ENCODE measurements at places on chromosomes 1 and 21.

- DNase-seq, result no peak
Observed at GRCh38 chr21:26448751-26449150, 124.3 kb downstream of the CYYR1 start.

DNA sequence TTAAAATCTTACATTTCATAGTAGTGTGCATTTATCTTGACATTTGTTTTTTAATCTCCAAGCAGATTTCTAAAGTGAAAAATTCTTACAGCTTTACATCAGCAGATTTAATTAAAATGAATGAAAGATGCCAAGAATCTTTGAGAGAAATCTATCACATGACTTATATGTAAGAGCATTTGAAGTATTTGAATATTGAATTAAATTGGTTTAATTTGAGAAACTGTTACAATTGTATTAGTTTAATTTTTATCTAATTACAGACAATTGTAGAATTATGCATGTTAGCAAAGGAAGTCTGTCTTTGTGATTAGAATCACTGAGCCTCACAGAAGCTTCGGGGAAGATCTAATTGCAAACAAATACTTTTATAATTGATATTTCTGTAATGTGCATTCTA, 52.2 kb downstream of the ASB17 start:
- no peak for DNase-seq

DNA sequence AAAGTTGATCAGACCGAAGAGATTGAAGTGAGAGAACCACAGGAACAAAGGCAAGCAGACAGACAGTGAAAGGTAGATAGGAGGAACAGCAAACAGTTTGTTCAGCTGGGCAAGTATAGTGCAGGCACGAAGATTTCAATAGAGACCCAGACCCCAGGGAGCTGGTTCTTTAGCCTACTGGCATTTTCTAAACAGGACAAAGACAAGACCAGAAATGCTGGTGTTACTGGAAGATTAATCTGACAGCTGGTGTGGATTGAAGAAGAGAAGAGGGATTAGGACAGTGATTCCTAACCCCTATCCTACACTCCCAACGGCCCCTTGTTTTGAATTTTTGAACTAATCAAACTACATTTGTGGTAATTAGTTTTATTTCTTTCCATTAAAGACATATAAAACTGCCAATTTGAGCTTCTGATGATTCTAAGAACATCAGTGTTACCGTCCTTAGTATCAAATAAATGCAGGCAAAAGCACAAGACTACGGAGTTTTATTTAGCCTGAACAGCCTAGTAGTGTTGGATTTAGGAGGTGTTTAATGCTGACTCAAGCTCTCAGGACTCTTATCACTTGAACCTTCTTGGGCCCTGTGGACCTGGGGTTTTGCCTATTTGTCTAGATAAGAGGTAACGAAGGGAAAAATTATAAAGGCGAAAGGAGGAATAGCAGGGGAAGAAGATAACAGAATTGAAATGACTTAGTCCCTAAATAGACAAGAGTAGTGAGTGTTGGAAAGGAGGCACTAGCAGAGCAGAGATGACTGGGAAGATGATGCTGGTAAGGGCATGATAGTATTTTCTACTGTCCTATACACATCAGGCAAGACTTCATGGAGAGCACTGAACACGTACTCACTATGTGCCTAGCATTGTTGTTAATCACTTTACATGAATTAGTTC, 2.0 kb downstream of the NPL start:
- DNase-seq, result no peak

GRCh38 chr1:245084551-245084950, 70.2 kb upstream of the KIF26B start:
- DNase-seq, result no peak

GRCh38 chr1:236103059-236103458, 38.2 kb upstream of the NID1 start:
- no peak for DNase-seq

GRCh38 chr1:229848752-229849677, 218.0 kb upstream of the GALNT2 start:
- no peak for DNase-seq

DNA sequence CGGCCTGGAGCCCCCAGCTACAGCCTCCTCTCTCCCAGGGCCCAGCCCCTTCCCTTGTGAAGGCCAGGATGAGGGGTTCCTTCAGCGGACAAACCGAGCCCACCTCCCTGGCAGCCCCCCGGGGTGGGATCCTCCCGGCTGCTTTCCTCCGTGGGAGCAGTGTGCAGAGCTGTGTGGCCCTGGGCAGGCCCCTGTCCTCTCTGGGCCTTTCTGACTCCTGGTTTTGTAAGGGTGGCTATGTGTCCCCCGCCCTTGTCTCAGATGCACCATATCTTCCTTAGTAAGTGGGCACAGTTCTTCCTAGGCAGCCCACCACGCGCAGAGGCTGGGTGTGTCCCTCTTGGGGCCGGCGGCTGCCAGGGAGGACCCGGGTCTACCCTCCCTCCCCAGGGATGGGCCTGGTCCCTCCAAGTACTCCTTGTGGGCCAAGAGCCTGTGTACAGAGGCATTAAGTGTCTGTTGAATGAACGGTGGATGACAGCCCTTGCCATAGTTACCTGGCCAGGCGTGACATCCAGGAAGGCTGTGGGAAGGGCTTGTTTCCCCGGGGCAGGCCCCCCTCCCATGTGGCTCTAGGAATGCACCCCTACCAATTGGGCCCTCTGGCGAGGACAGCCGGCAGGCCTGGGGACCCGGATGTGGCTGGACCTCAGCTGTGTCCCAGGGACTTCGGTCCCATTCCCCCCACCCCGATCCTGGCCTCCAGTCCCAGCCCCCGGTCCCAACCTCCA, 3.8 kb downstream of the SMIM1 start:
- DNase-seq, result no peak

DNA sequence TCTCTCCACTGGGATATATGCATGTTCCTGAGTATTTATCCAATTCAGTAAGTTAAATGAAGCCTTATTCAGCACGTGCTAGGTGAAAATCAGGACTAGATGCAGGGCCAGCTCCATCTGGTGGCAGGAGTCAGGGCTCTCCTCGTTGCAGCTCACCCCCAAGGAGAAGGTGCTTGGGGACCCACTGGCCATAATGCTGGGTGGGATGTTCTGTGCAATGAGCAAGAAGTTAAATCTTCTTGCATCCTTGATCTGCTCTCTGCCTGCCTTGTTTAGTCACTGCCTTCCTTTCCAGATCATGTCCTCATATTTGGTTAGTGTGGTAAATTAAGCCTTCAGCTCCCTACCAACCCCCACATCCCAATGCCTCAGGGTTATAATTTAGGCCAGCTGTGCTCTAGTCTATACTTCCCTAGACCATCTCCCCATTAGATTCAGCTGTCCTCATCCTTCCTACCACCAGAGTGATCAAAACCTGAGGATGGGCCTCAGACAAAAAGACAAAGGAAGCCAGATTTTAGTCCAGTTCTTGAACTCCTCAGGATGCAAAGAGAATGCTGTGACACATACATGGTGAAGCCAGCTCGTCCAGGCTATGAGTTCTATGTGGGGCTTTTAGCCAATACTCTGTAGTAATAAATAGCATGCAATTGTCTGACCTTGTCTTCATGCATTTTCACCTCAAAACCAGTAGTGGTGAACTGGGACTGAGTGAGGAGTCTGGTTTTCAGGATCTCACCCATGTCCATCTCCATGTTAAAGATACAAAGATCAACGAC, 55.9 kb downstream of the SEC16B start:
- DNase-seq, result no peak

- no peak for DNase-seq
Observed at GRCh38 chr1:119829625-119830024, 18.4 kb upstream of the REG4 start.

GRCh38 chr1:246815693-246816270, 91.6 kb downstream of the SCCPDH start:
- no peak for DNase-seq

DNA sequence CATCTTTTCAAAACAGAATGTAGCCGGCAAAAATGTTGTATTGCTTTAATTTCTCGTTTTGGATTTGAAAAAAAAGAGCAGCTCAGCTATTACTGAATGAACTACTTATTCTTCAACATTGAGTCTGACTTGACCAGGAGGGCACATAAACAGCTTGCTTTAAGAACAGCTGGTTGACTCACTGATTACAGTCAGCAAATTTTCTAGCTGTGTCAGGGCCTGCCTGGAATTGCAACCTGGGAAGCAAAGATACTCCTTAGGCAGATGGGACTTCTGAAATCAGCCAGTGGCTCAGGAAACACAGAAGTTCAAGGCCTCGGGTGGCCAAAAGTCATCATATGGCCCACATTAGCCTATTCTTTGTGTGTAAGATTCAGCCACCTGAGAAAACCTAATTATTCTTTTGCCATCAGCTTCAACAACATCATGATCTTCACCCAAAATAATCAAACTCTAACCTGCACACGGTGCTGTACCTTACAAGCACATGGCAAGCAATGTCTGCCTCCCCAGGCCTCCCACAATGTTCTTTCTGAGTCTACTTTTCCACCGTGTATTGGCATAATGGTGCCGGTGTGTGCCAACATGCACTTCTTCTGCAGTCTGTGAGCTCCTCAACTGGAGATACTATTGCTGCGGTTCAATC, 307.2 kb downstream of the HHIPL2 start:
- no peak for DNase-seq

DNA sequence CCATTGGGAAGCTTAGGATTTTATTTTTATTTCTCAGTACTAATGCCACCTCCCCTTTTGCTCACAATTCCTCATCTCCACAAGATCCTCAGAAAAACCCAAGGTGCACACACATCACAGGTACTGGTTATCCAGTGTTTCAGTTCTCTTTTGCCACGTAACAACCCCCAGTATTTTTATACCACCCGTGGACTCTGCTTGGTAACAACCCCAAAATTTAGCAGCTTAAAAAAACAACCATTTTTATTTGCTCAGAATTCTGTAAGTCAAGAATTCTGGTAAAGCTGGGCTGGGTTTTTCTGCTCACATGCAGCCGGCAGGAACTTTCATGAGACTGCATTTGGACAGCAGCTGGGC, 180.0 kb downstream of the KAZN start:
- no peak for DNase-seq

DNA sequence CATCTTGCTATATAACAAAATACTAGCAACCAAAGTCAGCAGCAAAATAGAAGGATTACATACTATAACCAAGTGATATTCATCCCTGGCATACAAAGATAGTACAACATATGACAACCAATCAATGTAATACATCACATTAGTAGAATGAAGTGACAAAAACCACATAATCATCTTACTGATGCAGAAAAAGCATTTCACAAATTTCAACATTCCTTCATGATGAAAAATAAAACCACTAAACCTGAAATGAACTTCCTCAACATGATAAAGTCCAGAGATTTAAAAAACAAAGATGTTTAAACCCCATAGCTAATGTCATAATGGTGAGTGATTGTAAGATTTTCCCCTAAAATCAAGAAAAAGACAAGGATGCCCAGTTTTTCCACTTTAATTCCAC, 18.6 kb downstream of the RO60 start:
- no peak for DNase-seq

GRCh38 chr1:951364-951763, 7.7 kb downstream of the NOC2L start:
- no peak for DNase-seq

DNA sequence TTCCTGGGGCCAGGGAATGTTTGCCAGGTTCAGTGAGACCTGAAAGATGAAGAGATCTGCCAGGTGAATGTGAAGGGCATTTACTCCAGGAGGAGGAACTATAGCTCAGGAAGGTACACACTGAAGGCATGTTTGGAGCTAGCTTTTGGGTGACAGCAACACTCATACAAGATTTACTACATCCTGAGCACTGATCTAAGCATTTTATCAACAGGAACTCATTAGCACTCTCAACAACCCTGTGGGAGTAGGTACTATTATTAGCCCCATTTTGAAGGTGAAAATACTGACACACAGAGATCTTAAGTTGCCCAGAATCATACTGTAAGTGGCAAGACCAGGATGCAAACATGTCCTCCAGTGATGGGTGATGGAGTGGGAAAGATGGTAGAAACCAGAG, 6.7 kb downstream of the GADD45A start:
- DNase-seq, result no peak

- no peak for DNase-seq
Observed at GRCh38 chr1:117574161-117574835, 31.6 kb upstream of the TENT5C start.

- no peak for DNase-seq
Observed at GRCh38 chr21:25501462-25501861, 105.8 kb downstream of the MRPL39 start.

DNA sequence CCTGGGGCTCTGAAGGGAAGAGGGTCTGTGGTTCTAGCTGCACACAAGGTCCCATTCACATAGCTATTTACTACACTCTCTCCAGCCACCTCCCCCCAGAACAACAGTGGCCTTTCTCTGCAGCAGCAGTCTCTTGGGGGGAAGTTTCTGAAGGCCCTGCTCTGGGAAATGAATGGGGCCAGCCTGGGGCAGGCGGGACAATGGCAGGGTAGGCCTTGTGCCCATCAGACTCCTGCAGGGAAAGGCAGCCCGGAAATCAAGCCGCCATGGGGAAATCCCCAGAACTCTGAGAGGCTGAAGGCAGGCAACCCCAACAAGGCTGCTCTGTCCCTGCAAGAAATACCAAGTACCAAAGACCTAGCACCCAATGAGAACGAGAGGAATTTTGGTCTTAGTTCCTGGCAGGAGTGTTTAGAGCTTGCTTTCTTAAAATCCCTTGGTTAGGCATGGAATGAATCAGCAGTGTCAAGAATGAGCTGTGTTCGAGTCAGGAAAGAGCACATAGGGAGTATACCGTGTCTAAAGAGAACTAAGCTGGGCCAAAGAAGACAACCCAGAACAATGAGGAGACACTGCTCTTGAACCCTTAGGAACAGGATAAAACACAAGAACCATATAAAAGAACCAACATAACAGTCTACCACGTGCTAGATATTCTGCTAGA, 11.3 kb downstream of the ARHGEF11 start:
- no peak for DNase-seq

DNA sequence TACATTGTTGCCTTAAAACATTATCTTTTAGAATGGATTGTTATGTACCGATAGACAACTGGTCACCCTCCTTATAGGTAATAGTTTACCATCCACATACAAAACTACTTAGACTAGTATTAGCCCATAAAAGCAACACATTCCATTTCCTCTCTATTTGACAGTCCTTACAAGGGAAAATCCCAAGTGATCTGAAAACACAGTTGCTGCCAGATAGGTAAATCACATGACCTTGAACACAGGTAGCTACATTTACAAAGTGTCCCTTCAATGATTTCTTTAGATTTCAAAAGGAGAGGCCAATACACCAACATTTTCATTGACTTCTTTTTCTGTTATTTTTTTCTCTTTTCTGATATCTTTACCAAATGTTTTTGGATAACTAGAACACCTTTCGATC, 102.9 kb upstream of the SMYD2 start:
- no peak for DNase-seq

GRCh38 chr1:39960431-39960958, 5.5 kb downstream of the MFSD2A start:
- DNase-seq, result no peak

- DNase-seq, result no peak
Observed at GRCh38 chr1:18396247-18396980, 84.3 kb upstream of the KLHDC7A start.

Data from activated CD8-positive, alpha-beta memory T cell treated with anti-CD3 and anti-CD28 coated beads, Interleukin-2, amount 10 ng/mL, durations not matched to agents 7 days and 5 days (primary cell).